Naive thymus-derived CD4-positive, alpha-beta T cell (primary cell): ENCODE measurements at places on chromosomes 7 and 10.

DNA sequence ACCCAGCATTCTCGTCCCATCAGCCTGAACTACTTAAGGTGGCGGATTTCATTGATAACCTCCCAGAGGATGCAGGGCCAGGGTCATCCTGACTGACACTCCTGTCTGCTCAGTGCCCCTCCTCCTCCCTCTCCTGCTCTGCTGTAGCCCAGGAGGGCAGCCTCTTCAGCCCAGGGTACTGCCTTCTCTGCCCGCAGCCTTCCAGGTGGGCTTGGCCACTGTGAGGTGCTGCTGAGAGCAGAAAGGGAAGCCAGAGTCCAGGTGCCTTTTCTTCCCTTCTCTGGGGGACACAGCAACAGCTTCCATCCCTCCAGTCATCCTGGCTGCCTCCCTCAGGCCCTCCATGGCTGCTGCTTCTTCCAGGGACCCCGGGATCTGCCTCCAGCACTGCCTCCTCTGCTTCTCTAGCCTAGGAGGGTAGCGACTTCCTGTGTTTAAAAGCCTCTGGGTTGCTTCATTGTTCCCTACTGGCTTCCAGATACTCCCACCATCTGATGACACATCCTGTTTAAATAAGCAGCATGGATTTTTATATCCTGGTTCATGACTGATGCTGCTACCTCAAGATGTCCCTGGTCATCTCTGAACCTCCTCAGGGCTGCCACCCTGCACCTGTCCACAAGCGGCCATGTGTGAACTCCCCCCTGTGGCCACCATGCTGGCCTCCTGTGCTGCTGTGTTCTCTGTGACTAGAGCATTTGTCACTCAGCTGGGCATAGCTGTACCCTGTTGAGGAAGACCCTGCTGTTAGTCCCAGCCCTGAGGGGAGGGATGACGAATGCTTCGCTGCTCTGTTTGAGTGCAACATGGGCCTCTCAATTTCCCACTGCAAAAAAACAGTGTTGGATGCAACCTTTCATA is 55.8 kb downstream of the AKR1C4 start:
- DNase-seq, result no peak

DNA sequence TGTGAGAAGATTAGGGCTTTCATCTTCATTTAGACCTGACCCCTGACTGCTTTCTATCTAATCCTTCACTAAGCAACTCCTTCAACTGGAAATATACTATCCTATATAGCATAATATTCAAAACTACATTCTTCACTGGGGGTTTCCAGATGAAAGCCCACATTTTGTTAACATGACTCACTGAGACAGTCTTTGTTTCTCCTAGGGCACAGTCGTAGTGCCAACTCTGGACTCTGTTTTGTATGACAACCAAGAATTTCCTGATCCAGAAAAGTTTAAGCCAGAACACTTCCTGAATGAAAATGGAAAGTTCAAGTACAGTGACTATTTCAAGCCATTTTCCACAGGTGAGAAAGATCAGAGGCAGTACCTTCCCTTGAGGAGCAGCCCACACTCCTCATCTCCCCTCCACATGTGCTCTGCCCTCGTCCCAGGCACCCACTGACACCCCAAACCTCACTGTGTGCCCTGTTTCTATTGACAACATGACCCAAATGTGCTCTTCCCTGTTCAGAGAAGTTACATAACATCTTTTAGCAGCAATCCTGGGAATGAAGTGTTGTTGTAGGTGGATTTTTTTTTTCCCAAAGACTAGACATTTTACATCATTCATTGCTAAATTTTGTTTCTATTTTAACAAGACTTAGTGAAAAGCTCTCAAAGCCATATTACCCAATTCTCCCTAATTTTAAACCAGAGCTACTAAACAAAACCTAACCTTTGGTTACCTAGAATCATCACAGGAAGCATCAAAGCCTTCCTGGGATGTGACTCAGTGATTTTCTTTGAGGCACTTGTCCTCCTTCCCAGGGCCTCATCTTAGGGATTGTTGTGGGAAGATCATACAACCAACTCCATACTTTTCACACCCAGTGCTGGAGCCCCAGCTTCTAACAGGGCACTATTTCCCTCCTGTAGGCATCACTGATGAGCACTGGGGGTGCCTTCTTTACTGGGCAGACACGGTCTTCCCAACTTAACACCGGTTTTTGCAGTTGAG is 10.7 kb downstream of the CYP2E1 start:
- no peak for DNase-seq

GRCh38 chr10:43076311-43076875 is 476 bp upstream of the RET start:
- DNase-seq, result no peak

- DNase-seq, result peak; percentile 68
These were observed 7.6 kb upstream of the ORAI2 start for GRCh38 chr7:102425639-102426267.

DNA sequence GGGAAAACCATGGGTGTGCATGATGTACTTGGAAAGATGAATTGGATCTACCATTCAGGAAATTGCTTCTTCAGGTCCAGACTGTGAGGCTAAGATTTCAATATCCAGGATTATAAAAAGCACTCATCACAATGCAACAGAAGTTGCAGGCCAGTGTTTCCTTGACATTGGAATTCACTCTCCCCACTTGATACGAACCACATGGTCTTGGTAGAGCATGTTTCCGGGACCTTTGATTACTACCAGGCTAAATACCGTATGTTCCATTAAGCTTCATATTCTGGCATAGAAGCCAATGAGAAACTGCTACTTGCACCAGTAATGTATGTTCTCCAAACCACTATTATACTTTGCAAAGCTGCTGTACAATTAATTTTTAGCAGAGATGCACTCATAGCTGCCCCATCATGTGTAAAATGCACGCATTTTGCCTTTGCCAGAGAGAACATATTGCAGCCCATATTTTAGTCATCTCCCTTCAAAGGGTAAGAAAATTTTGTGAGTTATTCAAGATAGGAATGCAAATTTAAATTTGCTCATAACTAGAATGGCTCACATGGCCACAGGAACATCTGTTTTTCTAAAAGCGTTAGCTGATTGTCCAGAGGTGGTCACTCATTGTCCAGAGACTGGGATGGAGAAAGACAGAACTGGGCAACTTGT is 8.1 kb downstream of the FRMD4A start:
- no peak for DNase-seq

DNA sequence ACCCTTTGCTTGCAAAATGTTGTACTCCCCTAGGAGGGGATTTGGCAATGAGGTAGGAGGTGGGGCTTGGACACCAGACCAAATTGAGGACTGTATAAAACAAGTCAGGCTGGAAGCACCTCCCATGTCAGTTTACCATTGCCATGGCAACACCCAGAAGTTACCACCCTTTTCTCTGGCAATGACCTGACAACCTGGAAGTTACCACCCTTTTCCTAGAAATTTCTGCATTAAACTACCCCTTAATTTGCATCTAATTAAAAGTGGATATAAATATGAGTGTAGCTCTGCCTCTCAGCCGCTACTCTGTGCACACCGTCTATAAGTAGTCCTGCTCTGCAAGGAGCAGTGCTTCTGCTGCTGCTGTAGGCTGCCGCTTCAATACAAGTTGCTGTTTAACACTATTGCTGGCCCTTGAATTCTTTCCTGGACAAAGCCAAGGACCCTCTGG is 7.8 kb upstream of the BLNK start:
- no peak for DNase-seq

GRCh38 chr10:75283671-75284470 is 48.1 kb upstream of the COMTD1 start:
- no peak for DNase-seq

GRCh38 chr10:82813856-82814255 is 938.9 kb downstream of the NRG3 start:
- DNase-seq, result no peak

DNA sequence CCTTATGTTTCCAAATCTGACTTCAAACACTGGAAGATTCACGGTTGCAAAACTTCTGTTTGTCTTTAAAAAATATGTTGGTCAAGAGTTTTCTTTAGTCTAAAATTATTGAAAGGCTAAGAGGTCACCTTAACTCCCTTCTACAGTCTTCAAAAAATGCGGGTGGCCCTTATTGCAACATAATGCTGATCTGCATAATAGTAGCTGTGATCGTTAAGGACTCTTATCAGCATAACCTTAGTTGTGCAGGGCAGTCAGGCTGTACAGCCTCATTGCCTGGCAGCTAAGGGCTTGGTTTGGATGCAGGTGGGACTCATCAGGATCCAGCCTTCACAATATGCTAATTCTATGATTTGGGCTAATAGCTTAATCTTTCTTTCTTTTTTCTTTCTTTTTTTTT is 15.0 kb downstream of the KIAA1217 start:
- DNase-seq, result no peak

DNA sequence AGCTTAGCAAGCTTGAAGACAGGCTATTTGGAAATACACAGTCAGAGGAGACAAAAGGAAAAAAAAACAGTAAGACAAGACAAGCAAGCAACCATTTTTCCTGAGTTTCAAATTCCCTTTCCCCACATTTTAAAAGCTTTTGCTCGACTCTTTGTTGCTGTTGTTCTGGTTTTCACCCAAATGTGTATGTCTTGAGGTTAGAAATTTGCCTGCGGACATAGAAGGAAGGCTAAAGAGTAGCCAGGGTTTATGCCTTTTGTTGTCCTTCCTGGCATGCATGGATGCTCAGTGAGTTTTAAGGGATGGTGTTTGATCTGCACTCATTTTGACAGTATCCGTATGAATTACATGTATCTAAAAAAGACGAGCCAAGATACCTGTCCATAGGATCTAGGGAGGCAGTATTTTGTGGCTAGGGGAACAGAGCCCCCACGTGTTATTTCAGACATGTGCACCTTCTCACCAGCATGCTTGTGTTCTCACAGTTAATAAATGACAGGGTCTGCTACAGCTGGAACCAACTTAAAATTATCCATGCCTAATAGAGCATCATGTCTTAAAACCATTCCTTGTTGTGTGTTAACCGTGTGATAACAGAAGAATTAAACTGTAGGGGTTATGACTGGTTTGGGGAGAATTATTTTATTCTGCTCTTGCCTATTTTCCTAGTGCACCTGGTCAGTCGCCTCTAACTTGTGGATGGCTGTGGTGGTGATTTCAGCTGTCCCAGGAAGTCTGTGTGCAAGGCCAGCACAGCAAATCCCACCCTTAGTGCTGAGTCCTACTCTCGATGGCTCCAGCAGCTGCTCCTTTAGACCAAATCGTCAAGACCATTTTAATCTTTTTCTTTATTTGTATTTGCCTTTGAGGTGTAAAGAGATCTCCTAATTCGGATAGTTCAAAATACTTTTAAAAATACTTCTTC is 9.1 kb downstream of the WIPF3 start:
- no peak for DNase-seq

DNA sequence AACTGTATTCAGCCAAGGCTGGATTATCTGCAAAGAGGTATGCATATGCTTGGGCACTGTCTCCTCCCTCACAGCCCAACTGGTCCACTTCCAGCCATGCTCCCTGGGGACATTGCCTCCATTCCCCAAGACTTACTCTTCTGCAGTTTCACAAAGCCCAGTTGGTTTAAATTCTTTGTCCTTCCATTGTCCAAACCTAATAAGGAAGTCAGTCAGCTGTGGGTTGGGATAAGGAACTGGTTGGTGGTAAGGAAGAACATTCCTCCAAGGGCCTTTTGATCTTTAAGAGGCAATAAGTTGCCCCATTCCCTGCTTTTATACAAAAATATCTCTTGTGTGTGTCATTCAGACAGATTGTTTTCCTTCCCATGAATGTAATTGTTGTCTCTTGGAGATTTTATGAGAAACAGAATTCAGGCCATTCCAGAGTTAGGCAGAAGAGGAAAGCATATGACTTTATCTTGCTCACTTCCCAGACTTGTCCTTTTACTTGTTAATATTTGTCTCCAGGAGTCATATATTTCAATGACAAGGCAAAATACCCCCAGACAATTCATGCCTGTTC is 673.7 kb downstream of the SUGCT start:
- no peak for DNase-seq

- no peak for DNase-seq
These were observed 92.6 kb downstream of the SPAG6 start for GRCh38 chr10:22437620-22438588.

GRCh38 chr7:155752756-155753445 is 59.4 kb downstream of the SHH start:
- no peak for DNase-seq

GRCh38 chr7:43639858-43640491 is 57.1 kb downstream of the STK17A start:
- DNase-seq, result no peak

- DNase-seq, result no peak
These were observed 16.0 kb downstream of the RNF32 start for GRCh38 chr7:156656598-156656997.

DNA sequence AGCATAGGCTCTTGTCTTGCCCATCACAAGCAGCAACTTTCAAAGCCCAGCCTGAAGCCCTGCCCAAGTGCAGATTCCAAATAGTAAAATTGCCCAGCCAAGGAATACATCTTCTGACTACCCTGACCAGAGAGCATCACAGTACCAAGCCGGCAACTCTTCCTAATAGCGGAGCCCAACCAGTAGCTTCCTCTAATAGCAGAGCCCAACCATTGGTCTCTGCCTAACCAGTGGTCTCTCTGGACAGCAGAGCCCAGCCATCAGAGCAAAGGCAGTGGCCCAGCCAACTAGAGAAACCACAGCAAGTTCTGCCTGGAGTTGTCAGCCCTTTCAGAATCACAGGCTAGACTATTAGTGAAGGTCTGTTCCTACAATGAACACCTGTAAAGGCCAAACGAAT is 285.6 kb downstream of the HGF start:
- DNase-seq, result no peak

GRCh38 chr7:55082228-55082603 is 63.4 kb downstream of the EGFR start:
- DNase-seq, result no peak

- no peak for DNase-seq
These were observed 227.2 kb downstream of the ADAM12 start for GRCh38 chr10:126160971-126161630.

DNA sequence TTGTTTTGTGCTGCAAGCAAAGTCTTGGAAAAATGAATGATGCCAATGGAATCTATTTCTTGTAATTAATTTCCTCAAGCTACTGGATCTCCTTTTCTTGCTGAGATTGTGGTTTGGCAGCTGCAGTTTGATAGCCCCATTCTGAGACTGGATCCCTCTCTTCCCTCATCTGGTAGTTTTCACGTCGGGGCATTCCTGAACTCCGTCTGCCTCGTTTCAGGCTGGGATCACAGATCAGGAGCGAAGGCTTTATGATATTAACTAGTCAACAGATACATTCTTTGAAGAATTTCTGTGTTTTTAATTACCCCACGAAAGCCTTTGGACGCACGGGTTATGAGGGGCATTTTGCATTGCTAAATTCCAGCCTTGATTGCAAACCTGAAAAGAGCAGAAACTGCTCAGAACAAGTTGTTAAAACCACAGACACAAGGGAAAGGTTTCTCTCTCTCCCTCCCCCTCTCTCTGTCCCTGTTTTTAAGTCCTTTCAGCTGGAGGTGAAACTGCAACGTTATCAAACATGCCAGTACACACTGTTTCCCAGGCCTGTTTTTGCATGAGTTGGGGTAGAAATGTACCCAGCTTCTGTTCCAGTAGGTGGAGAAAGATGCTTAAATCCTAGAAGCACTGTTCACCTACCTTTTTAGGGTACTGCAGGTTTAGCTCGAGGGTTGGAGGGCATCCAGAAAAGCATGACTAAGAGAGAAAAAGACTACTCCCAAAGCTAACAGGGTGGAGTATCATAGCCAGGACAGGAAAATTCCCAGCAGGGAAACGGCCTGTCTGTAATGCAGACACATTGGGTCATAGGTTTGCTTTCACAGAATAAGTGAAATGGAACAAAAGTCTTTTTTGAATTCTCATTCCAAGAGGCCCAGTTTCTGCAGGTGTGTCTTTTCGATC is 124.3 kb downstream of the CUX1 start:
- DNase-seq, result no peak

GRCh38 chr7:85972504-85973141 is 671.1 kb upstream of the GRM3 start:
- DNase-seq, result no peak

GRCh38 chr7:120254845-120255244 is 18.1 kb upstream of the KCND2 start:
- DNase-seq, result no peak
